ENCODE measurements at places on chromosomes 3 and 15. TPM values are rescaled to one million over a fixed set of nuclear protein-coding genes. Genes with fewer than 3 reads are reported as not detected.

The FETUB gene
- not detected for total RNA-seq

The WDR53 gene
- 14.6 TPM for total RNA-seq

The FSD2 gene
- not detected for total RNA-seq

The ALDH1A3 gene
- 666 TPM for total RNA-seq

The MFGE8 gene
- 38.8 TPM for total RNA-seq

The GRIP2 gene
- total RNA-seq = under 0.01 TPM

The PPARG gene
- total RNA-seq = 14.5 TPM

The SLC51B gene
- not detected for total RNA-seq

The ATG7 gene
- total RNA-seq = 53.4 TPM

The INTS14 gene
- total RNA-seq = 28.7 TPM

The GOLGA6D gene
- not detected for total RNA-seq

The MYEF2 gene
- total RNA-seq = 1.8 TPM

The TRANK1 gene
- total RNA-seq = 1.0 TPM

The GPR15 gene
- total RNA-seq = not detected

The HSPBAP1 gene
- total RNA-seq = 12.0 TPM

The ANKRD63 gene
- not detected for total RNA-seq

The ITIH1 gene
- not detected for total RNA-seq

The CTXN2 gene
- not detected for total RNA-seq

The CAPN3 gene
- 2.1 TPM for total RNA-seq

The EPHB3 gene
- total RNA-seq = 16.8 TPM

The KCNAB1 gene
- 0.38 TPM for total RNA-seq

The CEMIP gene
- total RNA-seq = 2.9 TPM

The BRPF1 gene
- total RNA-seq = 14.0 TPM

The RFC4 gene
- 26.1 TPM for total RNA-seq

The CAMK2N2 gene
- not detected for total RNA-seq

The SETD2 gene
- 26.9 TPM for total RNA-seq

The FBXW12 gene
- total RNA-seq = not detected

The CAND2 gene
- total RNA-seq = 0.77 TPM

The SAMD7 gene
- total RNA-seq = not detected

The SUCLG2 gene
- total RNA-seq = 47.1 TPM

The THPO gene
- total RNA-seq = not detected

The CCNL1 gene
- total RNA-seq = 150 TPM

Data from bronchial epithelial cell (primary cell).